Cerebellum (tissue), 4 donors: ENCODE measurements at places on chromosomes 4 and X. TPM values are rescaled to one million over a fixed set of nuclear protein-coding genes. Genes with fewer than 3 reads are reported as not detected.

The KIF4A gene
- 5.7 TPM for total RNA-seq

The CORIN gene
- 12.9 TPM for total RNA-seq

The ZAR1 gene
- total RNA-seq = 0.27 TPM

The IBSP gene
- 0.27 TPM for total RNA-seq

The BBS12 gene
- 7.3 TPM for total RNA-seq

The NPY5R gene
- total RNA-seq = 4.5 TPM
